CD14-positive monocyte (primary cell): ENCODE measurements at places on chromosomes 7 and 10.

DNA sequence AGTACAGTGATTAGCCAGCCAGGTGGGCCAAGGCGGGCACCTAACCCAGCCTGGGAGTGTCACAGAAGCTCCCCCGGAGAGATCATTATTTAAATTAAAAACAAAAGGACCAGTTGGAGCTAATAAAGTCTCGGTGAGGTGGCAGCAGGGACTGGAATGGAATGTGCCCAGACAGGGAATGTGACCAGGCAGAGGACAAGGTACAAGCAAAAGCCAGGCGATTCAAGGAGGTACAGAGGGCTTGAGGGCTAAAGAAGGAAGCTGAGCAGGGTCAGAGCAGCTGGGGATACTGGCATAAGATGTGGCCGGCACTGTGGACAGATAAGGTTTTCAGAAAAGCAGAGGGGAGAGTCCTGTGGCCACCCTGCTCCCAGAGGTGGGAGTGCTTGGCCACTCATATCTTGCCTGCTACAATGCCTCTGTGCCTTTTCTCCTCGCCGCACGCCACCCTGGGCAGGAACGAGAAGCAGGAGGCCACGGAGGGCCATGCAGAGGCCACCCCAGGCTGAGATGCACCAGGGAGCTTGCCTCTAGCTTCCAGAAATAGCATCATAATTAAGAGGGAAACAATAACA is 13.2 kb downstream of the TMEM273 start:
- no peak for DNase-seq

DNA sequence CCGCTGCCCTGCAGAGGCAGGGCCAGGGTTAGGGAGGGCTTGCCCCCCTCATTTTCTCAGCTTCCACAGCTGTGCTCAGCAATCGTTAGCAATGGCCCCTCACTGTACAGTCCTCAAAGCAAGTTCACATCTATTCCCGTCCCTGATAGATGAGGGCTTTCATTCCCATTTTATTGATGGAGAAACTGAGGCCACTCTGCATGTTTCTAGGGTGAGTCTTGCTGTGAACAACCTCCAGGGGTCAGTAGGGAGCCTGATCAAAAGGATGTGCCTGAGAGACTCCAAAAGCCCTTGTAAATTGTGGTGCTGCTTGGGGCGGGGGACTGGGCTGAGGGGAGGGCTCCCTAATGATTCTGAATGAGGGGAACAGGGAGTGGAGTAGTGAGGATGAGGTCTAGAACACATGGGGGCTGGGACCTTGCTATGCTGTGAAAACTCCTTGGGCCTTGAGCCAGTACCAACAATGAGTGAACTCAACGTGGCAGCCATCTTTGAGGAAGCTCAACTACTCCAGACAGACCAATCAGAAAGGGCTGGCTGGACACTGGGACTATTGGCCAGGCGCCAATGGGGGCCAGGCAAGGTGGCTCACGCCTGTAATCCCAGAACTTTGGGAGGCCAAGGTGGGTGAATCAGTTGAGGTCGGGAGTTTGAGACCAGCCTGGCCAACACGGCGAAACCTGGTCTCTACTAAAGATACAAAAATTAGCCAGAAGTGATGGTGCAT is 6.7 kb upstream of the GRIFIN start:
- no peak for DNase-seq

GRCh38 chr7:137981175-137981574 is 20.7 kb downstream of the CREB3L2 start:
- no peak for DNase-seq

DNA sequence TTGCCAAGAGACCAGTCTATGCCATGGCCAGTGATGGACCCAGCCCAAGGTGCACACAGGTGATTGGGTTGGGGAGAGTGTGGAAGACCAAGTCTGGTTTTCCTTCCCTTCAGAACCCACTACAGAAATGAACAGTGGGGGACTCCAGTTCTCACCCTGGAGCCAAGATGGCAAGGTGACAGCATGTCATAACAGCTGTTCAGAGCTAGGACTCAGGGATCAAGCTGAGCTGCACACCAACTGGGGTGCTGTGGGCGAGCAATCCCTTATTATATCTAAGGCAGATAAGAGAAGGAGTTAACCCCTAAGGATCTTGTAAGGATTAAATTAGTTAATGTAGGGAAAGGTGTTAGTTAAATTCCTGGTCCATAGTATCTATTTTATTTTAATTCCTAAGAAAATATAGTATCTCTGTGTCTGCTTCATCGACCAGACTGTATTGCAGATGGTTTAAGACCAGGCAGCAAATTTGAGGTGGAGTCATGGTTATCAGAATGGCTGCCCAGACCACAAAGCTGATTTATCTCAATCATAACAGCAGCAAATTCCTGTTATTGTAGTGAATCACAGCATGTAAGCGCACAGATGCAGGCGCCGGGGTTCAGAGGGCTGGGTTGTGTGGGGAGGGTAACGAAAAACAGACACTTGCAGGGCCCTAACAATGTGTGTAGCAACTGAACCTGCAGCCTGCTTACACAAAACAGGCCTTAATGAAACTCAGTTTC is 208.7 kb upstream of the ZNF32 start:
- DNase-seq = no peak

- DNase-seq = no peak
Observed at GRCh38 chr7:32074787-32075585, 4.8 kb upstream of the PDE1C start.

GRCh38 chr10:49539320-49539885 is 482 bp upstream of the ERCC6 start:
- peak; percentile 59 for DNase-seq

GRCh38 chr10:3350205-3350604 is 177.6 kb upstream of the PITRM1 start:
- no peak for DNase-seq
